Tibial nerve (tissue), 4 donors: ENCODE measurements at places on chromosomes 13 and 19. TPM values are rescaled to one million over a fixed set of nuclear protein-coding genes. Genes with fewer than 3 reads are reported as not detected.

GRCh38 chr13:45413826-45414307, 4.3 kb downstream of the SLC25A30 start:
- no peak for DNase-seq

- no peak for DNase-seq
Measured at GRCh38 chr13:101795460-101795859, 343.0 kb downstream of the ITGBL1 start.

Gene TMEM145
- not detected for total RNA-seq

Gene MISP3
- total RNA-seq: 1.8 TPM
